ENCODE measurements at places on chromosomes 13 and 19. TPM values are rescaled to one million over a fixed set of nuclear protein-coding genes. Genes with fewer than 3 reads are reported as not detected.

FRY gene
- total RNA-seq: 4.7 TPM

- H3K4me1 ChIP-seq: peaks cover 8% of the 10 kb centered on the region
- H3K4me3 ChIP-seq: no peak overlapping the region
- H3K36me3 ChIP-seq: no peaks in the 10 kb centered on the region
These were observed 28.9 kb upstream of the MED4 start for GRCh38 chr13:48123812-48124211.

PSG5 gene
- not detected for total RNA-seq

CGB5 gene
- total RNA-seq: not detected

GRCh38 chr13:109979228-109979627 is 192.8 kb upstream of the IRS2 start:
- no peak overlapping the region for H3K27ac ChIP-seq
- no peaks in the 10 kb centered on the region for H3K27me3 ChIP-seq
- H3K4me1 ChIP-seq: peaks cover 15% of the 10 kb centered on the region
- no peaks in the 10 kb centered on the region for H3K36me3 ChIP-seq

GRCh38 chr13:67752759-67753158 is 522.6 kb upstream of the PCDH9 start:
- no peaks in the 10 kb centered on the region for H3K36me3 ChIP-seq
- no peaks in the 10 kb centered on the region for H3K27me3 ChIP-seq
- DNase-seq: no peak
- H3K4me1 ChIP-seq: peaks cover 15% of the 10 kb centered on the region

MATK gene
- total RNA-seq: not detected

DNA sequence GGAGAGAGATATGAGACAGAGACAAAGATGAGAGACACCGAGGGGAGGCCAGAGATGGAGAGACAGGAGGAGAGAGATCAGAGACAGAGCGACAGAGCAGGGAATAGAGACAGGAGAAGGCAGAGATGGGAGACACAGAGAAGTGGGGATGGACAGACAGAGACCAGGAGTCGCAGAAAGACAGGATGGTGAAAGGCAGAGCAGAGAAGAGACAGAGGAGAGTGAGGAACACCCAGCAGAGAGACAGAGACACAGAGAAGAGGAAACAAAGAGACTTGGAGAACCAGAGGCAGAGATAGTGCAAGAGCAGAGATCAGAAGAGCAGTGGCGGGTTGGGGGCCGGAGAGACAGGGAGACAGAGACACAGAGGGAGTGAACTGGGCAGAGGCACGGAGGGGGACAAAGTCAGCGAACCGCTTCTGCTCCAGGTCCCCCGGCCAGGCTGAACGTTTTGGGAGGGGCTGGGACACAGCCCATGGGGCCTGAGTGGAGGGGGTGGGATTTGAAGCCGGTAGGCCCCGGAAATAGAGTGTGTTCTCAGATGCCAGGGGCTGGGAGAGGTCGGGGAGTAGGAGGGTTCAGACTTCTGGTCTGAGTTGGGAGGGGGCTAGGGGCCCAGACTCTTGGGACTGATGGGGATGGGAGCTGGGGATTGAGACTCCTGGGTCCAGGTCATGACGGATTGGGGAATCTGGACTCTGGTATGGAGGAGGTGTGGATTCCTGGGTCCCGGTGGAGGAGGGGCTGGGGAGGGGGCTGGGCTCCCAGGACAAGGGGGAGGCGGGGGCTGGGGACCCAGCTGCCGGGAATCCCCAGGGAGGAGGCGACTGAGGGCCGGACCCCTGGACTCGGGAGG is 654 bp downstream of the ZNF579 start:
- H3K27me3 ChIP-seq: no peaks in the 10 kb centered on the region
- H3K4me1 ChIP-seq: peaks cover 24% of the 10 kb centered on the region
- H3K4me3 ChIP-seq: peak overlapping the region; percentile 93

RFPL4A gene
- not detected for total RNA-seq

ZNF492 gene
- total RNA-seq: not detected

- no peaks in the 10 kb centered on the region for H3K27me3 ChIP-seq
- no peak for DNase-seq
- peaks cover 11% of the 10 kb centered on the region for H3K36me3 ChIP-seq
- no peak overlapping the region for H3K4me3 ChIP-seq
- H3K27ac ChIP-seq: no peak overlapping the region
These were observed 22.9 kb downstream of the BICRA start for GRCh38 chr19:47631681-47632446.

GRCh38 chr19:52398081-52398441 is 412 bp downstream of the ZNF528 start:
- H3K36me3 ChIP-seq: peaks cover 10% of the 10 kb centered on the region
- H3K27ac ChIP-seq: no peak overlapping the region
- H3K4me3 ChIP-seq: no peak overlapping the region
- DNase-seq: no peak

DNA sequence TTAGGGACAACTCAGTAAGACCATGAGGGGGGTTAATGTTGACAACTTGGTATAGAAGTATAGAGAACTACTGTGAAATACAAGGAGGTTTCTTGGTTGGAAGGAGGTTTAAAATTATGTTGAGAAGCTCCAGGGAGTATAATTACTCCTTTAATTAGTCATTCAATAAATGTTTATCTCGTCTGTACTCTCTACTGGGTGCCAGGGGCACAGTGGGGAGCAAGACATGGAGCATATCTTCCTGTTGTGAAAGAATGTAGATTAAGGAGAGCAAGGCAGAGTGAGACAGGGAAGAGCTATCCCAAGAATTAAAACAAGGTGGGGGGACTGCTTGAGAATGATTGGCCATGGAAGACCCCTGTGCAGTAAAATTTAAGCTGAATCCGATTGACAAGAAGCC is 33.7 kb upstream of the TDRD3 start:
- DNase-seq: no peak
- no peaks in the 10 kb centered on the region for H3K27me3 ChIP-seq
- H3K36me3 ChIP-seq: peaks cover 3% of the 10 kb centered on the region

- H3K36me3 ChIP-seq: no peaks in the 10 kb centered on the region
- no peaks in the 10 kb centered on the region for H3K27me3 ChIP-seq
- no peak overlapping the region for H3K27ac ChIP-seq
- no peak overlapping the region for H3K4me3 ChIP-seq
These were observed 21.8 kb upstream of the RAB20 start for GRCh38 chr13:110583178-110583865.

DNA sequence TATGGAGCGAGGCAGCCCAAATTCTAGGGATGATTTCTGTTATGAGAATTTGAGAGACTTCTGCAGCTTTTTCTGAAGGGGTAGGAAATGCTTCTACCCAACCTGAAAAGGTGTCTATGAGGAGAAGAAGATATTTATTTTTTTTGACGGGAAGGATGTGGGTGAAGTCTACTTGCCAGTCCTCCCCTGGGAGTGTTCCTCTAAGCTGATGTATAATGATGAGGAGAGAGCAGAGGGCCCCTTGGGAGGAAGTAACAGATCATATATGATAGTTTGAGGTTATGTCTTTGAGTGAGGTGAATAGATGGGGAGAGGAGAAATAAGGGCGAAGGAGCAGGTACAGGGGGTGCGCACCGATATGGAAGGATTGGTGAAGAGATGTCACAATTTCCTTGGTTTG is 910.6 kb upstream of the SLITRK5 start:
- peaks cover 30% of the 10 kb centered on the region for H3K36me3 ChIP-seq
- peak overlapping the region; percentile 84 for H3K27ac ChIP-seq
- no peak for DNase-seq
- no peaks in the 10 kb centered on the region for H3K4me1 ChIP-seq

GRCh38 chr13:45296259-45296658 is 44.7 kb downstream of the TPT1 start:
- no peaks in the 10 kb centered on the region for H3K27me3 ChIP-seq
- no peaks in the 10 kb centered on the region for H3K4me1 ChIP-seq
- H3K36me3 ChIP-seq: peaks cover 2% of the 10 kb centered on the region
- no peak overlapping the region for H3K27ac ChIP-seq

MEIS3 gene
- 99.9 TPM for total RNA-seq
